AG08395 (cell line): ENCODE measurements at places on chromosomes 16 and 17.

DNA sequence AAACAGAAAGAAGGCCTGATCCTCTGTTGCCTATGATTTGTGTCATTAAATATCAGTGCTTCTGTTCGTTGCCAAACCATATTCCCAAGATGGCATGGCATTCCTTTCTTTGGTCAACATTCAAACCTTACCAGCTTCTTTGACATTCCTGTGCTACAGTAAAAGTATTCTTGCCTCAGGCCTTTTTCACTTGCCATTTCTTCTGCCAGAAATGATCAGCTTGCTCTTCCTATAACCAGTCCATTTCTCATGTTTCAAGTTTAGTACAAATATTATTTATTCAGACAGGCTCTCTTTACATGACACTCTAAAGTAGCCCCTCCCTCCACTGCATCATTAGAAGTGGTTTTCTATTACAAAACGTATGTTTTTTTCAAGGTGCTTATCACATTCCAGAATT is 278.3 kb downstream of the KCNJ2 start:
- no peak for DNase-seq

GRCh38 chr16:4115209-4115948 is 863 bp downstream of the ADCY9 start:
- DNase-seq, result peak; percentile 70

GRCh38 chr17:13825526-13826040 is 223.9 kb upstream of the HS3ST3A1 start:
- peak; percentile 10 for DNase-seq

- peak; percentile 74 for DNase-seq
Observed at GRCh38 chr16:87317750-87318644, 805 bp upstream of the C16orf95 start.

- no peak for DNase-seq
Observed at GRCh38 chr16:29645694-29646187, 17.3 kb upstream of the SPN start.
